Activated naive CD4-positive, alpha-beta T cell treated with anti-CD3 and anti-CD28 coated beads, Interleukin-2, amount 50 U/mL, for 72 hours (primary cell): ENCODE measurements at places on chromosomes 2 and 18. TPM values are rescaled to one million over a fixed set of nuclear protein-coding genes. Genes with fewer than 3 reads are reported as not detected.

The CFAP65 gene
- total RNA-seq: not detected

The UGT1A6 gene
- not detected for total RNA-seq

DNA sequence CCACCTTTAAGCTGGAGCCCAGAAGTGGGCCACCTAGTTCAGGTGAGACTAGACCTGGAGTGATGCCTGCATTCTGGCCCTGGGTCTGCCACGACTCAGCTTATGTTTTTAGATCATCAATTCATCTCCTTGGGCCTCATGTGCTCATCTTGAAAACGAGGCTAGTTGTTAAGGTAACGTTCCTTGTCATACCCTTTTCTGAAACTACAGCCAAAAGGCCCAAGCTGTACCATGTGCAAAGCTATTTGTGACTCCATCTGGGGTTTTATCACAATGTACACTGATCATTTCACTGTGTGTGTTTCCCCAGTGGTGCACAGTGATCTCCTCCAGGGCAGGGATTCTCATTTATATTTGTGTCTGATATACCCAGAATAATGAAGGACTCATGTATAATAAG, 138.4 kb upstream of the COPS8 start:
- DNase-seq: no peak

DNA sequence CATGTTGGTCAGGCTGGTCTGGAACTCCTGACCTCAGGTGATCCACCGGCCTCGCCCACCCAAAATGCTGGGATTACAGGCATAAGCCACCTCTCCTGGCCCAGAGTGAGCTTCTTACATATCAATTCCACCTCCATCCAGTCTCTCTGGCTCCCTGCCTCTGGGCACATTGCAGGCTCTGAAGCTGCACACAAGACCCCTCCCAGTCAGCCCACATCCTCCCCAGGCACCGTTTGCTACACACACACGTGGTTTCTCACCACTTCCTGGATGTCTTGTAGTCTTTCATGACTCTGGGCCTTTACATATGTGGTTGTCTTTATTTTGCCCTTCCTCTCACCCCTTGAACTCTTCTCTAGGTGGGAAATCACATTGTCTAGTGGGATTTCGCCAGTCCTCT, 64.0 kb upstream of the CABLES1 start:
- DNase-seq: peak; percentile 49

- peak; percentile 24 for DNase-seq
Measured at GRCh38 chr2:32064021-32064601, 755 bp downstream of the SPAST start.

- DNase-seq: no peak
Measured at GRCh38 chr2:137966043-137966442, 1.8 kb downstream of the HNMT start.

DNA sequence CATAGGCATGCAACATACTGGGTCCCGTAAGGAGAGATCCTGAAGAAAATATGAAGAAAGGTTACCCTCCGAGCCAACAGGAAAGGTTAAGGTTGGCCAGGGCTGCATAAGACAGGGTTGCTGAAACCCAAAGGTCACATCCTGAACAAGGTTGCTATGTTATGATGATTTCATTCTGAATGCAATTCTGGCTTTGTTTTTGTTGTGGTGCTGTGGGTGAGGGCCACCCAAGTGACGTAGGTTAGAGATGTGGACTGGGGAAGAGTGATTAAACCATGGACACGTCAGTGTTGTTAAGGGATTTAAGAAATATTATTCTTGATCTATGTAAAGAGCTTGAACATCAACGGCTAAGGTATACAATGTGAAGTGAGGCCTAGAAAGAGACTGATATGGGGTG, 60.0 kb downstream of the ZEB2 start:
- DNase-seq: no peak
